GM10248 (cell line): ENCODE measurements at places on chromosomes 1 and 21.
A peak's percentile ranks its signal among the peaks of the same experiment; 100 is the strongest.

DNA sequence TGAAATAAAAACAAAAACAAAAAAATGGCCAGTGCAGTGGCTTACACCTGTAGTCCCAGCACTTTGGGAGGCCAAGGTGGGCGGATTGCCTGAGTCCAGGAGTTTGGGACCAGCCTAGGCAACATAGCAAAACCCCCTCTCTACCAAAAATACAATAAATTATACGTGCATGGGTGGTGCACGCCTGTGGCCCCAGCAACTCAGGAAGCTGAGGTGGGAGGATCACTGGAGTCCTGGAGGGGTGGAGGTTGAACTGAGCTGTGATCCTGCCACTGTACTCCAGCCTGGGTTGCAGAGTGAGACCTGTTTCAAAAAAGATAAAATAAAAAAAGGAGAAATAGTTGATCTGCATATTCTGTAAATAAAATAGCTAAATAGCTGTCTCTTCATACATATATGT, 41.2 kb downstream of the HS2ST1 start:
- DNase-seq, result no peak

DNA sequence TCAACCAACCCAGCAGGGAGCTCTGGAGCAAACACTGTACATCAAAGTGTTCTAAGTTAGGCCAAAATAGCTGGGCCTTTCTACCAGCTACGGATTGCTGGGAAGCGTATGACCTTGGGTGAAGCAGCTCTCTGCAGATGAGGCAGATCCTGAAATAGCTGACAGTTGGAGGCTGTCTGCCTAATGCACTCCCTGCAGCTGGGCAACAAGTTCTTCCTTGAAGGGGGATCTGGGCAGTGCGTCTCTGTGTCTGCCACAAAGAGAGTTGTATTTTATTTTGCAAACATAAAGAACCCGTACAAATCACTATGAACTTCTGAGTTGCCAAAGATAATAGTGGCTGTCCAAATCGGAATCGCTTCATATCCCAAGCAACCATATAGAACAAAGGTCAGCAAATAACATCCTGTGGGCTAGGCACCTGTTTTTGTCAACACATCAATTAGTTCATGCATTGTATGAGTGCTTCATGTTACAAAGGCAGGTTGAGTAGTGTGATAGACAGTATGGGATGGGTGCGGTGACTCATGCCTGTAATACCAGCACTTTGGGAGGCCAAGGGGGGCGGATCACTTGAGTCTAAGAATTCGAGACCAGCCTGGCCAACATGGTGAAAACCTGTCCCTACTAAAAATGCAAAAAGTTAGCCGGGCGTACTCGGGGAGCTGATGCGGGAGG, 29.1 kb upstream of the KLF17 start:
- no peak for DNase-seq

- DNase-seq, result no peak
These were observed 51.1 kb upstream of the IL12RB2 start for GRCh38 chr1:67256291-67257172.

GRCh38 chr1:10724948-10725847, 71.2 kb downstream of the CASZ1 start:
- no peak for DNase-seq

GRCh38 chr1:52032785-52033131, 852 bp downstream of the KTI12 start:
- DNase-seq, result peak; percentile 38

- DNase-seq, result no peak
These were observed 4.4 kb downstream of the CYB561D1 start for GRCh38 chr1:109498161-109498801.

DNA sequence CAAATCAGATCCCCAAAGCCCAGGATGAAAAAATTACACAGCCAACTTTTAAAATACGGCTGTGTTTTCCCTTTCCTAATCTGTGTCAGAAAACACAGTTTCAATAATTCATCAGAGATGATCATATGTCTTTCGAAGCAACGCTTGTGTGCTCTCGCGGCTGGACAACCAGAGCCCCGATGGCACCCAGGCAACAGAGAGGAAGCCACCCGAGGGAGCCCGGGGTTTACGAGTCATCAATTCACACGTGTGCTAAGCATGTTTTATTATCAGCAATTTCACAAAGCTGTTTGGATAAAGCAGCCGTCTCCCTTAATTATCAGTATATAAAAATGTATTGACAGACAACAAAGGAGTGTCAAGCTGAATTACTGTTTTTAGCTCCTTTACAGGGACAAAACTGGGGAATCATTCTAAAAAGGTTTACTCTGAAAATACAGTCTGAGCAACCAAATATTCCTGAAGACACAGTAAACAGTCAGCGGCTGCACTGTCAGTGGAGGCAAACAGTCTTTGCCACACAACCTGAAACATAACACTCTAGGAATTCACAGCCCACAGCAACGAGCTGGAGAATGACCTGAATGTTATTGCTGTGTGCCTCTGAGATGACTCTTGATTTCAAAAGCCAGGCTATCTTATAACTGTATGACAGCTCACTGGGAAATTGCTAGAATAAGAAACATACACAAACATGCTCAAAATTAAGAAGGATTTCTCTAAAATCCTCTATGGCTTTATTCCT, 201.0 kb downstream of the SIPA1L2 start:
- no peak for DNase-seq

DNA sequence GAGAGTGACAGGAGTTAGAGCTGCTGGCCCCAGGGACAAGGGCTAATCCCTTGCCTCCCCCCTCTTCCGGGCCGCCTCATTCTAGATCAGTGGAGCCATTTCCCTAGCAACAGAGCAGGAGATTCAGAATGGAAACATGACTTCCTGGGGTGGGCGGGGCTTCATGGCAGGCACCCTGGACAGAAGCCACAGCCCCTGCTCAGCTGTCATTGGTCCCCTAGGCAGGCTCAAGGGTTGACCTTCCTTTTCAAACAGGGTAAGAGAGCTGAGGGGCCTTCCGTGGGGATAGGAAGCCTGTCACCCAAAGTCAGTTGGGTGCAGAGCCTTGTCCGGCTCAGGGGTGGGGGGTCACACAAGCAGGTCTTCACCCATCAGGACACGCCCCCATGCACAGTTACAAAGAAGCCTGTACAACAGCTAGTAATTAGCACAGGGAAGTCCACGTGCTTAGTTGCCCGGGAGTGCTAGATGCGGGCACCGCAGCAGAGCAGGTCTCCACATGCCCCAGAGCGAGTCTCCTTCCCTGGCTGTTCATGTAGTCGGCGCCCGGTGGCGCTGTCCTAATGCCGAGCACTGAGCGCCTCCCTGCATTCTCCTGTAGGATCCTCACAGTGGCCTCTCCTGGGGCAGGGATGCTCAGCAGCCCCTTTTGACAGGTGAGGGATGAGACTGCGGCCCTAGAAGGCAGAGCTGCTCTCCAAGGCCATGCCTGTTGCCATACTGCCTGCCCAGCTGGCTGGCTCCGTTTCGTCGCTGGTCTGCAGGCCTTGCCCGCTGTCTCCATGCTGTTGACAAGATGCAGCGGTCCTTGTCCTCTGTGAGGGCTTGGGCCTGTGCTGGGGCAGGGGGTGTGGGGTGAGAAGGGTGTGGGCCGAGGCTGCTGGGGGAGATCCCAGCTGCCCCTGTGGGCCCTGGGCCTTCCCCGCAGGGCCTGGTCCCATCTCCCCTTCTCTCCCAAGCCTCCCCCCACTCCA, 5.1 kb downstream of the TMEM201 start:
- DNase-seq, result peak; percentile 85

DNA sequence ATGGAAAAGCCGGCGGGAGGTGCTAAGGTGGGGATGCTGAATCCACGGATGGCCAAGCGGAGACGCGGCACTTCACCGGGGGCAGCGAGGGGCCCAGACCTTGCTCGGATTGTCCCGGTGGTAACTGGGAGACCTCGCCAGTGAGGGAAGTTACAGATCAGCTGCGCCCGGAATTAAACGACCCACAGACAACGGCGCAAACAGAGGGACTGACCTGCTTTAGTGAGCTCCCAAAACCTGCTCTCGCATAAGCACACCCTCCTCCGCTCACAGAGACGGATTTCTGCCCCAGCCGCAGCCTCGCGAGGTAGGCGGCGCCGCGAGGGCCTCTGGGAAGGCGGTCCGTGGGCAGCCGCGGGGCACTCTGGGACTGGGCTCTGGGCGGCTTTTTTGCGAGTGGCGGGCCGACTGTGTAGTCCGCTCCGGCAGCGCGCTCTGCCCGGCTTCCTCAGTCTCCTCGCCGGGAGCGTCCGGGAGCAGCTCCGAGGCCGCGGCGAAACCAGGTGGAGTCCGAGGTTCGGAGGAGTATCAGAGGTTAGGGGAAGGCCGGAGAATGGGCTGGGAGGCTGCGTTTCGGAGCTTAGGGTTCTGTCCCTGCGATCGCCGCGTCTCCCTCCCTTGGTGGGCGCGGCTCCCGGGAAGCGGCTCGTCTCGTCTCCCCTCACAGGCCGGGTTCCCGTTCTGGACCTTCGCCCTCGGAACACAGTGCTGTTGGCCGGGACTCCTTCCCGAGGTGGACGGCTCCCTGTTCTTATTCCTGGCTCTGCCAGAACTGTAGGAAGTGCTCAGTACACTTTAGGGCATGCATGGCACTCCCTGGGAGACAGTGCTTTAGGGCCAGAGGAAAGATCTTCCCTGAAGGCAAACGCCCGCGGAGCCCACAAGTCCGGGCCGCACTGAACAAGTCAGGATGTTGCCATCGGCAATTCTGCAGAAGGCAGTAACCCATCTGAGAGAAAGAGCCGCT, at the start of gene EXO5:
TSS of gene EXO5 (plus strand) at position 393 of the 967 bp plus-strand sequence. CDS start 5,778 bp downstream, outside the sequence.
- peak; percentile 90 for DNase-seq

- no peak for DNase-seq
These were observed 40.8 kb downstream of the SSBP3 start for GRCh38 chr1:54365398-54365797.

DNA sequence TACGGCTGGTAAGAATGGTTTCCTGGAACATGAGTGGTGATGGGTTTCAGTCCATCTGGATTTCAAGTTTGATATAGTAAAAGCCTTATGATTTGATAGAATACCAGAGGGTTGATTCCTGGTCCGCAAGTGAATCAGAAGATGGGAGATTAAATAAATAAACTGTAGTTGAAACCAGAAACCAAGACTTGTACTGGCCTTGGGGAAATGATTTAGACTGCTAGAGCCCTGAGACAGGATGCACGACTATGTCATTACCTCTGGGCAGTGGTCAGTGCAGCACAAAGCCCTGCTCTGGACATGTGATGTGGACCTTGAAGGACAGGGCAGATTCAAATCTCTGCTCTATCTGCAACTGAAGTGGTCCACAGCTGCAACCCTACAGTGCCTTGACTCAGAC, 15.6 kb upstream of the FMOD start:
- no peak for DNase-seq

GRCh38 chr1:99781798-99782197, 15.4 kb upstream of the FRRS1 start:
- no peak for DNase-seq

DNA sequence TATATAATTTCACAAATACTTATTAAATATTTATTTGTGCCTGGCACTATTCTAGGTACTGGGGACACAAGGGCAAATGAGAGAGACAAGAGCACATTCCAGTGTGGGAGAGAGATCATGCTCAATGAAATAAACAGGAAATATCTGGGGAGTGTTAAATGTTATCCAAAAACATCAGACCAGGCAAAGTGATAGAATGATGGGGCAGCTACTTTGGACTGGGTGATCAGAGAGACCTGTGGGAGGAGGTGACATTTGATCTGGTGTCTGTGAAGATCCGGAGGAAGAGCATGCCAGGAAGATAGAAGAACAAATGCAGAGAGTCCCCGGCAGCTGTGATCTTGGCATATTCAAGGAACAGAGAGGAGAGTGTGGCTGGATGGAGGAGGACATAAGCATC, 27.5 kb upstream of the GNG12 start:
- no peak for DNase-seq

- no peak for DNase-seq
These were observed 12.4 kb downstream of the RUNX1 start for GRCh38 chr21:35036465-35037383.

DNA sequence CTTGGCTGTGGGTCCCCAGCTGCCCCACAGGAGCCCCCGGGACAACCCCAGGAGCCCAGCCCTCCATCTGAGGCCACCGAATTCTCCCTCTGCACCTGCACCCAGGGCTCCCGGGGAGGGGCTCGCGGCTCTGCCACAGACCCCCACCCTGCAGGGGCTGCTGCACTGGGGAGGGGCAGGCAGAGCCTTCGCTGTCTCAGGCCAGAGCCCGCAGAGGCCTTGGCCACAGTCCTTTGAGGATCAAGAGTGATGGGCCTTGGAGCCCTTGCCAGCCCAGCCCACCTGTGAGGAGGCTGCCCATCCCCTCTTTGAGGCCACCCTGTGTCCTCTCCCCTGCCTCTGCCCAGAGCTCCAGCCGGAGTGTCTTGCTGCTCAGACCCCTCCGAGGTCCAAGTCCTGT, 6.5 kb downstream of the PERM1 start:
- DNase-seq, result no peak

DNA sequence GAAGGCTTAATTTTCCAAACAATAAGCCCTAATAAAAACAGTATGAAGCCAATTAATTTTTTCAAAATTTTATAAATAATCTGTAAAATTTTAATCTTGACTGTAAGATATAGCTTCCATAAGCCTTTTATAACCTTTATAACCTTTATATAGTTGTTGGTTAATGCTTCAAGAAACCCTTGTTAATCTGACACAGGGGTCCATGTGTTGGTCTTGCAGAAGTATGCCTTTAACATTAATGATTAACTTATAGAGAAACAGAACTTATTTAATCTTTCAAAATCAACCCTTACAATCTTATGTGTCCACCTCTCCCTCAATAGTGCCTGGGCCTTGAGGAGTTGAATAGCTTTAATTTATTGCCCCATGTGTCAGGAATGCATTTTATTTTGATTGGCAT, 23.2 kb upstream of the HAO2 start:
- no peak for DNase-seq

- DNase-seq, result no peak
These were observed 1.1 kb downstream of the KCNJ9 start for GRCh38 chr1:160082487-160082886.

DNA sequence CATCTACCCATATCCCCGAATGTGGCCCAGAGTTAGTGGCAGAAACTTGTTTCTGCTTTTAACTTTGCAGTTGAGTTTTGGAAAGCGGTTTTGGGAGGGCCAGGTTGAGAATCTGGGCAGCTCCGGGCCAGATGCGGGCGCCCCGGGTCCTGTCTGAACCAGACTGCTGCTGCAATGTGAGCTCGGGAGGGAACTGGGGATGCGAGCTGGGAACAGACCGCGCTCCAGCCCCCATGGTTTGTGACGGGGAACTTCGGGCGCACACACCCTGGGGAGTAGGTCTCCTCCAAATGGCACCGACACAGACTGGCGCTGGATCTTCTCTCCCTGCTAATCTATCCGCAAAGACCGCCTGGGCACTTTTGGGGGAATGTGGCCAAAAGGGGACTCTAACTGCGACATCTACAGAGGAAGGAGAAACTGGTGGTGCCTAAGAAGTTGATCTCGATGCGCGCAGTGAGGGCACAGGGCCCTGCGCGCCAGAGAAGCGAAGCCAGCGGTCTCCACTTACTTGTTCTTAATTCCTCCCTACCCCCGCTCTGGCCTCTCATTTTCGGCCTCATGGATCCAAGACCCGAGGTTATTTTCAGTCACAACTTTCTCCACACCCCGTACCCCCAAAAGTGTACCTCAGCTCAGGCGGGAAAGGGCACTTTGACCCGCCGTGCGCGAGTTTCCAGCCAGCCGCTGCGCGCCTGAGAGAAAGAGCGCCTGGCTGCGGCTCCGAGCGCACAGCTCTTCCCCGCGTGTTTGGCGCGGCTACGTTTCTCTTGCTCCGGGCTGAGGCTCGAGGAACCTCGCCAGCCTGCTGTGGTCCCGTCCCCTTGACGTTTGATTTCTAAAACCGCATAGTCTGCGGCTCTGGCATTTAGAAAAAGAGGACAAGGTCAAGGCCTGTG, 411.0 kb upstream of the ESRRG start:
- peak; percentile 8 for DNase-seq
